Putamen (tissue), 1 donor: ENCODE measurements at places on chromosomes 4 and X.

- DNase-seq: no peak
Measured at GRCh38 chr4:81095389-81095788, 64.9 kb downstream of the BMP3 start.

DNA sequence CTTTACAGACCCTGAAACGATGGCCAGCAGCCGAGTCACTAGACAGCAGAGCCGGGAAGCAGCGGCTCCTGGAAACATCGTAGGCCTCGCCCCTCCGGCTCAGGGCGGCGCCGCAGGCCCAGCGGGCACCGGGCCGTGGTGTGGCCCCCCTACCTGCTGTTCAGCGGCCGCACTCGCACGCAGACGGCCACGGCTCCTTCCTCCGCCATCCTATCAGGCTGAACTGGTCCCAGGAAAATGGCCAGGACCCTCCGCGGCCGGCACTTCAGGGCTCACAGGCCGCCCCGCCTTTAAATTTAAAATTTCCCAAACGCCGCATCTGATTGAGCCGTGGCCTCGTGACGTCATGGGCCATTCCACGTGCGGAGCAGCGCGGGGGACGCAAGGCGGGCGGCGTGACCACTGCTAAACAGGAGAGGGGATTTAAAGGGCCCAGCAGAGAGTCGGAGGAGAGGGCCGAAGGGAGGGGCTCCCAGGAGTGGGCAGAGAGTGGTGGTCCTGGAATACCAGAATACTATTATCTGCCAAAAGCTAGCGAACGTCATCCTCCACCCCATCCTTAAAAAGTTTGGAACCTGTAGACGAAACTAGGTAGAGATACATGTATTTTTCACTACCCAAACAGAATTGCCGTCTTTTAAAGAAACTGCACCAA, at the start of gene CENPE:
Gene CENPE, minus strand, starts transcription at position 233 of the 655 bp plus-strand sequence. Its CDS starts 24 bp downstream, at position 209.
- DNase-seq: peak; percentile 74

DNA sequence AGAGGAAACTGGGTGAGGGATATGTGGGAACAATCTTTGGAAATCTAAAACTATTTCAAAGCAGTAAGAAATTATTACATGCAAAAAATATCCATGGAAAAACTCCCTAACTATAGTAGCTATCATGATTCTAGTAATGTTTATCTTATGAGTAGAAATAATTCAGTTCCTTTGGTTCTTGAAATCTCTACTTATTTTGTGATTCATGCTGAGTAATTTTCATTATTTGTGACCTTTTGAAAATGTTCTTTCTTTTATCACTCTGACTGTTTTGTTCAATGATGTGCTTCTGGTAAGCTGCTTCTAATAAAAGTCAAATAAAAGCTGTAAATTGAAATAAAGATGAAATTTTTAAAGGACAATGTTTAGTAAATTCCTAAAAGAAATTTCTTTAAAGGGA, 40.4 kb upstream of the MAGEB10 start:
- no peak for DNase-seq

GRCh38 chrX:78019586-78020483, 50.4 kb upstream of the PGAM4 start:
- no peak for DNase-seq

DNA sequence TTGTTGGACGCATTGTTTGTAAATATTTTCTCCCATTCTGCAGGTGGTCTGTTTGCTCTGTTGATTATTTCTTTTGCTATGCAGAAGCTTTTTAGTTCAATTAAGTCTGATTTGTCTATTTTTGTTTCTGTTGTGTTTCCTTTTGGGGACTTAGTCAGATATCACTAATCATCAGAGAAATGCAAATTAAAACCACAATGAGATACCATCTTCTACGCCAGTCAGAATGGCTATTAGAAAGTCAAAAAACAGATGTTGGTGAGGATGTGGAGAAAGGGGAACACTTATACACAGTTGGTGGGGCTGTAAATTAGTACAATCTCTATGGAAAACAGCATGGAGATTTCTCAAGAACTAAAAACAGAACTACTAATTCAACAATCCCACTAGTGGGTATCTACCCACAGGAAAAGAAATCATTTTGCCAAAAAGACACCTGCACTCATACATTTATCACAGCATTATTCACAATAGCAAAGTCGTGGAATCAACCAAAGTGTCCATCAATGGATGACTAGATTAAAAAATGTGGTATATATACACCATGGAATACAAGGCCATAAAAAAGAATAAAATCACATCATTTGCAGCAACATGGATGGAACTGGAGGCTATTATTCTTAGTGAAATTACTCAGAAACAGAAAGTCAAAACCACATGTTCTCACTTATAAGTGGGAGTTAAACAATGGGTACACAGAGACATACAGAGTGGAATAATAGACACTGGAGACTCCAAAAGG, 8.1 kb downstream of the COQ2 start:
- DNase-seq: no peak

GRCh38 chr4:158758142-158758541, 10.7 kb upstream of the FNIP2 start:
- DNase-seq: no peak

GRCh38 chrX:49884290-49884862, 5.1 kb downstream of the USP27X start:
- peak; percentile 6 for DNase-seq

- no peak for DNase-seq
Measured at GRCh38 chrX:4186331-4186730, 472.9 kb upstream of the PRKX start.

GRCh38 chr4:110245577-110245976, 47.2 kb upstream of the ELOVL6 start:
- DNase-seq: no peak

- no peak for DNase-seq
Measured at GRCh38 chr4:65719635-65720034, 49.3 kb upstream of the EPHA5 start.

DNA sequence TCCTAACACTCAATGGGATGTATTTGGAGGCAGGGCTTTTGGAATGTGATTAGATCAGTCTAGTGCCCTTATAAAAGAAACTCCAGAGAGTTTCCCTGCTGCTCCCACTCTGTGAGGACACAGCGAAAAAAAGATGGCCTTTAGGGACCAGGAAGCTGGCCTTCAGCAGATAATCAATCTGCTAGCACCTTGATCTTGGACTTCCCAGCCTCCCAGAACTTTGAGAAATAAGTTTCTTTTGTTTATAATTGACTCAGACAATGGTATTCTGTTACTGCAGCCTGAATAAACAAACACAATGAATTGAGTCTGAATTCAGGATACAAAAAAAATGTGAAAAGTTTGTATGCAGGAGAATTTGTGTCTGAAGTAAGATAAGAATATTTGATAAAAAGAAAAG, 842.1 kb downstream of the FSTL5 start:
- no peak for DNase-seq

- DNase-seq: no peak
Measured at GRCh38 chr4:68693325-68694075, 23.0 kb upstream of the UGT2B15 start.

DNA sequence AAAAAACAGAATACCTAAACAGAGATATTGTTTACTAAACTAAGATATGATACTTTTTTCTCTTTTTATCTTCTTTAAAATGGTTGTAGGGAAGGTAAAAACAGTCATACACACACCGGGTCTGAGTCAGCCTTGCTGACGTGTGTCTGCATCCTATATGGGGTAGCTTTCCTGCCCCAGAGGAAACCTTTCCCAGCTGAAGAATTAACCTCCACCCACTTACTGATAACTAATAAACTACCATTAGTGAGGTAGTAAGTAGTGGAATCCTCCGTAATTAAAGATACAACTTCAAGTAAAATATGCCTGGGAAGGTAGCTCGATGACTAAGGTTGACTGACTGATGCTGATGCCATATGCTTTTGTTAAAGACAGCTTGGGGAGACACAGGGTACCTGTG, 312.2 kb downstream of the DCTD start:
- no peak for DNase-seq

- DNase-seq: peak; percentile 38
Measured at GRCh38 chrX:40104985-40105834, 7.5 kb upstream of the BCOR start.

DNA sequence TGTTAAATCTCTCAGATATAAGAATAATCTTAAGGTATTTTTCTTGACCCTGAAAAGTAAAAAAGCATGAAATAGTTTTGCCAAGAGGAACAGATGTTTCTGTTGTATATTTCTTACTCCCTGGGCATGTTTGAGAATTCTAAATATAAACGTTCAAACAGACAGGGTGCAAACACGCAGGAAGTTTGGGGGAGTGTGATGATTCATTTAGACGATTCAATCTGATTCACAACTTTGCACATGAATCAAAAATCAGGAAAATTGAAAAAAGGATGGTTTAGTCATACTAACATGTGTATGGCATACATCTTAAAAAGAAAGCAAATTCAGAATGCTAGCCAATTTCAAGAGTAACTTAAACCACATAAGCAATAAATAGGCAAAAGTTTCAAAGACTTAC, 340.3 kb upstream of the GRID2 start:
- DNase-seq: no peak

GRCh38 chr4:146465628-146466027, 56.1 kb downstream of the SLC10A7 start:
- DNase-seq: no peak

DNA sequence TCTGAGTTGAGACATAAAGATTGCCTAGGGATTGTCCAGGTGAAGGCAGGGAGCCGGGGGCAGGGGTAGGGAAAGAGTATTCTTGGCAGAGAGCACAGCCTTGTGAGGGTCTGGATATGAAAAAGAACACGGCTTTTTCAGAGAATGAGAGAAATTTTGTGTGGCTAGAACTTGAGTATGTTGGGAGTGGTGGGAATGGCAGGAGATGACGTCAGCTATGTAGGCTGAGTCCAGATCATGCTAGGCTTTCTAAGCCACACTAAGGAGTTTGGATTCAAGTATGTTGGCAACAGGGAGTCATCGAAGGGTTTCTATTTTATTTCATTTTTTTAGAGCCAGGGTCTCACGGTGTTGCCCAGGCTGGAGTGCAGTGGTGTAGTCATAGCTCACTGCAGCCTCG, 40.0 kb downstream of the SH2D1A start:
- DNase-seq: no peak

GRCh38 chrX:113059714-113060113, 219.1 kb upstream of the AMOT start:
- no peak for DNase-seq

GRCh38 chr4:145799223-145799622, 119.3 kb downstream of the C4orf51 start:
- DNase-seq: no peak

DNA sequence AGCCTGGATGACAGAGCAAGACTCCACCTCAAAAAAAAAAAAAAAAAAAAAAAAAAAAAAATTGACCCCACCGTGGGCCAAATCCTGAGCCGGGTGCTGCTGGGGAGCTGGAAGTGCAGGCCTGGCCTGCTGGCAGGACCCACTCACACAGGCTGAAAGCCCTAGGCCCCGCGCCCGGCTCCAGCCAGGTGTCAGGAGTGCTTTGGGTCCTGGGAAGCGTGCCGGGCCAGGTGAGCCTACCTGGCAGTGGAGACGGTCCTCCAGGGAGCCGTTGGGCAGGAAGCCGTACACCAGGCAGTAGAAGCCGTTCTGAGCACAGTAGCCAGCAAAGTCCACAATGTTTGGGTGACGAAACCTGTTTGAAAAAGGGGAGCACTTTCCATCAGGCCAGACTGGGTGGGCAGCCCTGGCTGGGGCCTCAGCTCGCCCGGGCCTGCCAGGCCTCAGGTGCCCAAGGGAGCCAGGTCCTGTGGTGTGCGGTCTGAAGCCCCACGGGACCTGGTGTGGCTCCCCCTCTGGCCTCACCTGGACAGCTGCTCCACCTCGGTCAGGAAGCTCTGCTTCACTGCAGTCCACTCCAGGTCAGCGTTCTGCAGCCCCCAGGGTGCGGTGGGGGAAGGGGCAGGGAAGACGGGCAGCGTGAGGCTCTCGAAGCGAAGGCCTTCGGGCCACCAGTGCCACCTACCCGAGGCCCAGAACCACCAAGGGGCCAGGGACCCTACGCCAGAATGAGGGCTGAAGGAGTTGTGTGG, 1.8 kb downstream of the IRAK1 start:
- no peak for DNase-seq

GRCh38 chr4:77001907-77002306, 52.4 kb downstream of the SEPTIN11 start:
- no peak for DNase-seq

- DNase-seq: no peak
Measured at GRCh38 chrX:1419545-1420355, 27.8 kb upstream of the SLC25A6 start.

DNA sequence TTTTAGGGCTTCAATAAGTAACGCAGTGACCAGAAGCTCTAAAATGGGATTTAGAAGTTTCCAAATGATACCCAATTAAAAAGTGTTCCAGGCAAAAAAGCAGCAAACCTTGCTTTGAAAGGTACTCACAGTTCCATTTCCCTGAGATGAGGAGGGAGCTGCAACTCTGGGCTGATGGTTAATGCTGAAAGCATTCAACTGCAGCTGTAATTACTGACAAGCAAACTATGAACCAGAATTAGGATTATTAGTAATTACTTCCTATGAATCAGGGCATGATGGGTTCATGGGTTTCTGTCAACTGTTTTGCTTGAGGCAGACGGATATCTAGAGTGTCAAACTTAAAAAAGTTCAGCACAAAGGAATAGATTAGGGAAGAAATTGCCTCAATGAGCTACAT, 357.4 kb downstream of the STIM2 start:
- no peak for DNase-seq

- DNase-seq: no peak
Measured at GRCh38 chrX:12929701-12930100, 23.3 kb downstream of the TLR8 start.

- no peak for DNase-seq
Measured at GRCh38 chr4:146959692-146960091, 14.0 kb upstream of the TTC29 start.

DNA sequence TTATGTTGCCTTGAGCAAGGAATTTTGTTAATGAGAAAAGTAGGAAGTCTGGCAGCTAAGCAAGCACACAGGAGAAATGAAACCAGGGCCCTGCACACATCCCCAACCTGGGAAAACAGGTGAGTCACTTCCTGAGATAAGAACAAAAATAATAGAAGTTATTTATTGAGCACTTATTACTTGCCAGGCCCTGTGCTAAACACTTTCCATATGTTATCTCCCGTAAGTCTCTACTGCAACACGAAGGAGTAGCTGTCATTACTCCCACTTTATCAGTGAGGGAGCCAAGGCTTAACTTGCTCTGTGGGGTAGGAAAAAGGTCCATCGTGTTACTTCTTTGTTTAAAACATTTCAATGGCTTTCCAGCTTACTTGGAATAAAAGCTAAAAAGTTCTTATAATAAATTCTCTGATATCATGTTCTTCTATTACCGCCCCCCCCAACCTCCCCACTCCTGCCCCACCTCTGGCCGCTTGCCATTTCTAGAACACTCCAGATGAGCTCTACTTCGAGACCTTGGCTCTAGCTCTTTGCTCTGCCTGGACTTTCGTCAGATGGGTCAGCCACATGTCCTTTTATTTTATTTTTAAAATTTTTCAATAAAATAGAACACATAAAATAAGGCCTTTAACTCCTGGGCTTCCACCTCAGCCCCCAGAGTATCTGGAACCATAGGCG, 36.3 kb upstream of the PLAC8 start:
- DNase-seq: no peak
